Memory B cell (primary cell): ENCODE measurements at places on chromosomes 1 and 21.
A peak's percentile ranks its signal among the peaks of the same experiment; 100 is the strongest.

- no peak for DNase-seq
- peaks cover 27% of the 10 kb centered on the region for H3K27me3 ChIP-seq
- H3K4me1 ChIP-seq, result peaks cover 8% of the 10 kb centered on the region
- no peak overlapping the region for H3K4me3 ChIP-seq
Measured at GRCh38 chr1:30875197-30875596, 33.4 kb downstream of the SDC3 start.

- no peaks in the 10 kb centered on the region for H3K36me3 ChIP-seq
- peaks cover 42% of the 10 kb centered on the region for H3K27me3 ChIP-seq
- no peak overlapping the region for H3K27ac ChIP-seq
- no peak overlapping the region for H3K4me3 ChIP-seq
- no peak for DNase-seq
Measured at GRCh38 chr1:18721041-18721440, 90.4 kb downstream of the PAX7 start.

DNA sequence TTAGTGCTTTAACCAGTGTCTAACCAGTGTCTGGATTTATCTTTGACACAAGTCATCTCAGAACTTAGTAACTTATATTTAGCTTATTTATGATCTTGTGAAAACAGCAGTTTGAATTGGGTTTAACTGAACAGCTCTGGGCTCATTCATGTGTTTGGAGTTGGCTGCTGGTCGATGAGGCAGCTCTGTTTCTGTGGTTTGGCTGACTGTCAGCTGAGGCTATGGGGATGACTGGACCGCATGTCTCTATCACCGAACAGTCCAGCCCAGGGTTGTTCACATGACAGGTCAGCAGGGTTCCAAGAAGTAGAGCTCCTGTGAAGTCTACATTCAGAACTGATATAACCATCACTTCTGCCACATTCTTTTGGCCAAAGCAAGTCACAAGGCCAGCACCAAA lies 29.1 kb upstream of the C21orf91 start:
- peaks cover 2% of the 10 kb centered on the region for H3K4me1 ChIP-seq
- no peak overlapping the region for H3K27ac ChIP-seq
- no peaks in the 10 kb centered on the region for H3K36me3 ChIP-seq
- no peaks in the 10 kb centered on the region for H3K27me3 ChIP-seq

DNA sequence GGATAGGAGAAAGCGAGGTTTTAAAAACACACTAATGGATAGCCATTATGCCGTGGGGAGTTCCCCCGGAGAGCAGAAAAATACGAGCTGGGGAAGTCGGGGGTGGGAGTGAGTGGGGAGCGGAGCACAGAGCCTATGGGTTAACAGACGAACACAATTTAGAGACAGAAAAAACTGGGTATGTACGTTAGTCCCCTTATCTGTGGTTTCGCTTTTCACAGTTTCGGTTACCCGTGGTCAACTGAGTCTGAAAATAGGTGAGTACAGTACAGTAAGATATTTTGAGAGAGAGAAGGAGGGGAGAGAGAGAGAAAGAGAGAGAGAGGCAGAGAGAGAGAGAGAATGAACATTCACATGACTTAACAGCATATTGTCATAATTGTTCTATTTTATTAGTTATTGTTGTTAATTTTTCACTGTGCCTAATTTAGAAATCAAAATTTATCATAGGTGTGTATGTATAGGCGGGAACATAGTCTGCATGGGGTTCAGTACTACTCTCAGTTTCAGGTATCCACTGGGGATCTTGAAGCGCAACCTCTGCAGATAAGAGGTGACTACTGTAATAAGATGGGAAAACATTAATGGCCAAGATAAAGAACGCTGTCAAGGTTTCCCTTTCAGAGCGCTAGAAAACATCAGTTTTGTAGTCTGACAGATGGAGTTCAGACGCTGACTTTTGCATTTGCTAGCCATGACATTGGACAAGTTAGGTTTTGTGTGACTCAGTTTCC lies 125.6 kb upstream of the LMO4 start:
- H3K4me3 ChIP-seq, result peak overlapping the region; percentile 51
- H3K27me3 ChIP-seq, result peaks cover 29% of the 10 kb centered on the region
- no peaks in the 10 kb centered on the region for H3K36me3 ChIP-seq
- H3K4me1 ChIP-seq, result peaks cover 10% of the 10 kb centered on the region
- DNase-seq, result no peak
- H3K27ac ChIP-seq, result no peak overlapping the region

GRCh38 chr1:34710812-34711211 lies 44.0 kb upstream of the GJB5 start:
- peaks cover 6% of the 10 kb centered on the region for H3K27me3 ChIP-seq
- no peaks in the 10 kb centered on the region for H3K4me1 ChIP-seq

- no peaks in the 10 kb centered on the region for H3K4me1 ChIP-seq
- no peak for DNase-seq
- H3K27ac ChIP-seq, result no peak overlapping the region
- peaks cover 6% of the 10 kb centered on the region for H3K27me3 ChIP-seq
- no peaks in the 10 kb centered on the region for H3K36me3 ChIP-seq
Measured at GRCh38 chr1:42130061-42130660, 23.0 kb upstream of the GUCA2B start.

DNA sequence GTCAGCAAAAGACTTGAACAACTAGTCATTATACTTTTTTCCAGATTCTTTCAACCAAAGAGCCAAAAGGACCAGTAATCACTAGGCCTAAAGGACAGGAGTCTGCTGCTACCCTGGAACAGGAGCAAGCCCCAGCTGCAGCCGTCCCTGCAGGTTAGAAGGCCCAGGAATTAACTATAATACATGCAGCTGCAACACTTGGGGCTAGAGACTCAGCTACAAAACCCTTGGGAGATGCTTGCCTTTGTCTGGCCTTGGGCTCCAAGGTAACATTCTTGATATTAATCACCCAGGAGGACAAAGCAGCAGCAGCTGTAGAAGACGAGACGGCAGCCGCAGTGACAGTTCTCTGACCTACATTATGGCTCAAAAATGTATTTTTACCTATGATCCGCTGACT lies 841.2 kb upstream of the ADGRL4 start:
- no peaks in the 10 kb centered on the region for H3K36me3 ChIP-seq
- no peak overlapping the region for H3K27ac ChIP-seq
- DNase-seq, result no peak
- H3K4me3 ChIP-seq, result no peak overlapping the region
- peaks cover 2% of the 10 kb centered on the region for H3K4me1 ChIP-seq
- H3K27me3 ChIP-seq, result no peaks in the 10 kb centered on the region

- no peak overlapping the region for H3K4me3 ChIP-seq
- H3K27me3 ChIP-seq, result no peaks in the 10 kb centered on the region
- H3K36me3 ChIP-seq, result no peaks in the 10 kb centered on the region
- no peak for DNase-seq
- no peak overlapping the region for H3K27ac ChIP-seq
- no peaks in the 10 kb centered on the region for H3K4me1 ChIP-seq
Measured at GRCh38 chr21:15183813-15184257, 119.0 kb upstream of the NRIP1 start.

DNA sequence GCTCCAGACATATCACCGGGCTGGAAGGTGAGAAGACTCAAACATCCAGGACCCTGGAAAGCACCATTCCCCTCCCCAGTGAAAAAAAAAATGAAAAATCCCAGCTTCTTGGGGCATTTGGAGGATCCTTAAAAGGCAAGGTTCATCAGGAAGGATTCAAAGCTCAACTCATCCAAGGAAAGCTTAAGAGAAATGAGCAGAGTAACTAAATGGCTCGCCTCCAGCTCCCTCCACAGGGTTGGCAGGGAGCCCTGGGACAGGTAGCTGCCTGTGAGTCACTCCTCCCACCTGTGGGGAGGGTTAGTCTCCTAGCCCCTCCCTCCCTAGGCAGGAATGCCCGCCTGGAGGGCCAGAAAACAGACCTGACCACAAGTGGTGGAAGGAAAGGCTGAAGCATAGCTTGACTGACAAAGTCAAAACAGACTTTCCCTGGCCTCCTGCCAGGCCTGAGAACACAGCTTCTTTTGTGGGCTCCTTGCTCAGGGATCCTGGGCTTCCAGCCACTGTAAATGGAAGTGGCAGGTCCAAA lies 712 bp upstream of the LAMB3 start:
- peaks cover 4% of the 10 kb centered on the region for H3K4me1 ChIP-seq
- no peak for DNase-seq
- peaks cover 2% of the 10 kb centered on the region for H3K27me3 ChIP-seq

DNA sequence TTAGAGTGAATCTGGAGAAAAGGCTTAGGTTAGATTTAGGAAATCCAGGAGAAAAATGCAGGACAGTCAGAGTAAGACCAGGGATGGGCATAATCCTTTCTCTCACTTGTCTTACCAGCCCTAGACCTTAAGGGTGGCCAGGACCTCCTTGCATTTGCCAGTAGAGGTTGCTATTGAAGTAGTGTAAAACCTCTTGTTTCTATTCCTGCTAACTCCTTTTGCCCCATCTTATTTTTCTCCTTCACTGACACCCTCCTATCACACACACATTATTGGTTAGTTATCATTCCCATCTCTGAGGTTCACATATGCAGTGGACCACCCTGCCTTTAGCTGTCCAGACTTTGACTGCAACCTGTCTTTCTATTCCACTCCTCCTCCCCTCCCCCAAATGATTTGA lies 75.0 kb upstream of the MACF1 start:
- no peak overlapping the region for H3K27ac ChIP-seq
- no peaks in the 10 kb centered on the region for H3K27me3 ChIP-seq
- peaks cover 1% of the 10 kb centered on the region for H3K36me3 ChIP-seq
- no peak overlapping the region for H3K4me3 ChIP-seq
- H3K4me1 ChIP-seq, result peaks cover 2% of the 10 kb centered on the region

DNA sequence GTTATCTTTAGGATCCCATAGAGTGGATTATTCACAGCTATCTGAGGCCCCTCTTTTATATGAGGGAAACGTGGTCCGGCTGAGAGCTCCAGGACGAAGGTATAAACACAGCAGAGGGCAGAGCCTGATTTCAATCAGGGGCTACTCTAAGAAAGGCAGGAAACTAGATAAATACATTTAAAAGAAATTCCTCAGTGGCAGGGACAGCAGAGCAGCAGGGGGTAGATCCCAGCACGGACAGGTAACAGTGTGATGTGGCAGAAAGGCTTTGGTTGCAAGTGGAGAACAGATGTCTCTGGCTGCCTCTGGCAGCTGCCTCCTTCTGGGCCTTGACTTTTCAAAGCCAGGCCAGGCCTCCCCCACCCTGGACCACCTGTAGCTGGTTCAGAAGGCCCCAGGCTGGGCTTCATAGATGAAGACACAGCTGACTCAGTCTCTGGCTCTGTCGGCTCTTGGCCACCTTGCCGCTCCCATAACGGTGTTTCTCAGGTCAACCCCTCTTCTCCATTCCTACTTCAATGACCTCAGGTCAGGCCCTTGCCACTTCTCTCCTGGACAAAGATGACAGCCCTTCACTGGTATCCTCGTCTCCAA lies 43.8 kb downstream of the FAM78B start:
- DNase-seq, result no peak
- no peaks in the 10 kb centered on the region for H3K36me3 ChIP-seq
- no peak overlapping the region for H3K4me3 ChIP-seq
- H3K27ac ChIP-seq, result no peak overlapping the region
- peaks cover 2% of the 10 kb centered on the region for H3K27me3 ChIP-seq

GRCh38 chr1:224736619-224737352 lies 120.7 kb downstream of the CNIH3 start:
- H3K27me3 ChIP-seq, result peaks cover 13% of the 10 kb centered on the region
- H3K4me1 ChIP-seq, result peaks cover 4% of the 10 kb centered on the region
- H3K4me3 ChIP-seq, result peak overlapping the region; percentile 59
- no peak overlapping the region for H3K27ac ChIP-seq

DNA sequence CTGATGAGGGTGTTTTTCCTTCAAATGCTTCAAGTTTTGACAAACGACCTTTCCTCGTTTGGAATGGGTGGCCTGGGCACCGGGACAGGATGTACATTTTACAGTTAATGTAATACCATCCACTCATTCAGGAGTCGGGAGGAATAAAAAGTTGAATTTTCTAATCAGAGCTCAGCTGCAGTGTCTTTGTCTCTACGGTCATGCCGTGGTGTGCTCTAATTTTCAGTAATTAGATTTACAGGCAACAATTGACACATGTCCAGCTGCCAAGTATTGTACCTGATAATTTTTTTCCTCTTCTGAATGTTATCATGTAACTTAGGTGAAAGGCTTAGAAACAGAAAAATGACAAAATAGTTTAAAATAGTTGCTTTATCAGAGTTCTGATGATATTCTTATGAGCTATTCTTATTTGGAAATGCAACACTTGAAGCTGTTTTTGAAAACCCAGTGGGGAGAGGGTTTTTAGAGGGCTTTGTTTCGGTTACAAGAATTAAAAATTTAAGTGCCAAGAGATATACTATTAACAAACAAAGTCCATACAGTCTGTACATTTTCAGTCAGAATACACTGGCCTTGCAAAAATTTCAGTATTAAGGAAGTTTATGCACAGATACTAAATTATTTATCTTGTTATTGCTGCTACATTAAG lies 1.0 kb downstream of the CDKN2C start:
- no peaks in the 10 kb centered on the region for H3K36me3 ChIP-seq
- no peak overlapping the region for H3K4me3 ChIP-seq
- H3K27me3 ChIP-seq, result peaks cover 14% of the 10 kb centered on the region
- H3K4me1 ChIP-seq, result peaks cover 15% of the 10 kb centered on the region
- no peak for DNase-seq

DNA sequence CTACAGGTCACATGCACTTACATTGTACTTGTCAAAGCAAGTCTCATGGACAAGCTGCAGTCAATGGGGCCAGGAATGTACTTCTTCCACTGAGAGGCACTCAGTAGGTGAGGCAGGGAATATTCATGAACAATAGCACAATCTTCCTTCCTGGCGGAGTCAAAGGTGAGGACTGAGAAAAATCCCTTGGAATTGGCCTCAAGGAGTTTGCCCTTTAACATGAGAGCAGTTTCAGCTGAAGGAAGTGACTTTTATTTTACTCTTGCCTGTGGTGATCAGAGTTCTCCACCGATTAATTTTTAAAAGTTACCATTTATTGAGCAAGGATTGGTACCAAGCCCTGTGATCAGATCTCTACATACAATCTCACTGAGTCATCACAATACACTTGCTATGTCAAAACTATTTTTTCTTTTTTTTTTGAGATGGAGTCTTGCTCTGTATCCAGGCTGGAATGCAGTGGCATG lies 11.2 kb upstream of the AK2 start:
- H3K27me3 ChIP-seq, result peaks cover 3% of the 10 kb centered on the region
- H3K4me3 ChIP-seq, result no peak overlapping the region
- peaks cover 2% of the 10 kb centered on the region for H3K36me3 ChIP-seq
- no peak overlapping the region for H3K27ac ChIP-seq
- no peak for DNase-seq

DNA sequence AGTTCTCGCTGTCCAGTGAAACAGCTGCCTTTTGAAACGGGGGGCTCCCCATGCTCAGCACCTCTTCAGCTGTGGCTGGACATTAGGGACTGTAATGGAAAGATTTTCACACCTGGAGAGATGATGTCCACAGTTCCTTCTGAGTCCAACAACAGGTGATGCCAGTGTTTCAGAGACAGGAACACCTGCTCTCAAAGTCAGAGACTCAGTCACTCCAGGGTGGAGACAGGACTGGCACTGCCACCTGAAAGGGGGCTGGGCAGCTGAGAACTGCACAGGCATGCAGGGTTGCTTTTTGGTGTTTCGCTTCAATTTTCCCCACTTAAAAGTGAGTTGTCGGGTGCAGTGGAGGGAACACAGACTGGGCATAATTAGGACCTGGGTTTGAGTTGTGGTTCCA lies 124.8 kb downstream of the GALNT2 start:
- H3K4me3 ChIP-seq, result no peak overlapping the region
- peaks cover 11% of the 10 kb centered on the region for H3K4me1 ChIP-seq
- DNase-seq, result no peak
- H3K27me3 ChIP-seq, result no peaks in the 10 kb centered on the region
- H3K36me3 ChIP-seq, result peaks cover 16% of the 10 kb centered on the region
